NCI-H446 treated with DMSO at 0.1 percent for 48 hours (cell line): ENCODE measurements at places on chromosomes 12 and 14.

- no peak for DNase-seq
Observed at GRCh38 chr14:100225169-100225568, 13.8 kb upstream of the YY1 start.

DNA sequence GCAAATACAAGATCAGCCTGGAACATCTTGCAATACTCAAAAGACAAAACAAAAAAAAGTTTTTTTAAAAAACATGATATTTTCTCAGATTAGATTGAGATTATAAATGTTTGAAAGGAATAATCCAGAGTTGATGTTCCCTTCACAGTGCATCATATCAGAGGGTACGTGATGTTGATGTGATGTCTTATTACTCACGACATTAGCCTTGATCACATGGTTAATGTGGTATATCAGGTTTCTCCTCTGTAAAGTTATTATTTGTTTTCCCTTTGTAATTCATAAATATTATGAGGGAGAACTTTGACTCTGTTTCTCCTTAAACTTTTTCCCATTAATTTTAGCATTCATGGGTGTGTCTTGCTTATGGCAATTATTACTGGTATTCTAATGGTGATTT, 26.6 kb downstream of the LIMA1 start:
- DNase-seq, result no peak

- no peak for DNase-seq
Observed at GRCh38 chr12:108832730-108833354, 24.5 kb downstream of the SSH1 start.

- no peak for DNase-seq
Observed at GRCh38 chr12:79617696-79618095, 73.1 kb downstream of the PAWR start.

- no peak for DNase-seq
Observed at GRCh38 chr12:6133642-6134041, 9.2 kb upstream of the VWF start.

- no peak for DNase-seq
Observed at GRCh38 chr12:2409656-2410265, 357.0 kb downstream of the CACNA1C start.

DNA sequence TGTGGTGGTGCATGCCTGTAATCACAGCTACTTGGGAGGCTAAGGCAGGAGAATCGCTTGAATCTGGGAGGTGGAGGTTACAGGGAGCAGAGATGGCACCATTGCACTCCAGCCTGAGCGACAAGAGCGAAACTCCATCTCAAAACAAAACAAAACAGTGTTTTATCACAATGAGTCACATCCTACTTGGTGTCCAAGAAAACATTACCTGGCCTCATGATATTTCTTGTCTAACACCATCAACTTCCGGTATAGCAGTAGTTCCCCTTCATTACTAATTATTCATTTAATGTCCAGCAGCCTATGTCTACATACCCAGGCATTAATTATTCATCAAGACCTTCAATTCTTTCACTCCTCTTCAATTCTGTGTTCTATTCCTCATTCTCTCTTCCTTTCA, 115.5 kb downstream of the CCDC59 start:
- no peak for DNase-seq

DNA sequence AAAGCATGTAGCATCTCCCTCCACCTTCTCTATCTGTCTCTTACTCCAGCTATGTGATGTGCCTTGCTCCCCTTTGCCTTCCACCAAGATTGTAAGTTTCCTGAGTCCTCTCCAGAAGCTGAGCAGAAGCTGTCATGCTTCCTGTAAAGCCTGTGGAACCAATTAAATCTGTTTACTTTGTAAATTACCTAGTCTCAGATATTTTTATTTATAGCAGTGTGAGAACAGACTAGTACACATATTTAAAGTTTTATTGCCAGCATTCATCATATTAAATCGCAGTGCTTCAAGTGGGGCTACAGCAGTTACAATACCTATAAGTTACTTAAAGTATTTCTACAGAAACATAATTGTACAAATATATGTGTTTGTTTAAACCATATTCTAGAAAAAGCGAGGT, 973.1 kb downstream of the SLC16A7 start:
- no peak for DNase-seq

- no peak for DNase-seq
Observed at GRCh38 chr14:81743605-81744004, 210.0 kb upstream of the SEL1L start.

DNA sequence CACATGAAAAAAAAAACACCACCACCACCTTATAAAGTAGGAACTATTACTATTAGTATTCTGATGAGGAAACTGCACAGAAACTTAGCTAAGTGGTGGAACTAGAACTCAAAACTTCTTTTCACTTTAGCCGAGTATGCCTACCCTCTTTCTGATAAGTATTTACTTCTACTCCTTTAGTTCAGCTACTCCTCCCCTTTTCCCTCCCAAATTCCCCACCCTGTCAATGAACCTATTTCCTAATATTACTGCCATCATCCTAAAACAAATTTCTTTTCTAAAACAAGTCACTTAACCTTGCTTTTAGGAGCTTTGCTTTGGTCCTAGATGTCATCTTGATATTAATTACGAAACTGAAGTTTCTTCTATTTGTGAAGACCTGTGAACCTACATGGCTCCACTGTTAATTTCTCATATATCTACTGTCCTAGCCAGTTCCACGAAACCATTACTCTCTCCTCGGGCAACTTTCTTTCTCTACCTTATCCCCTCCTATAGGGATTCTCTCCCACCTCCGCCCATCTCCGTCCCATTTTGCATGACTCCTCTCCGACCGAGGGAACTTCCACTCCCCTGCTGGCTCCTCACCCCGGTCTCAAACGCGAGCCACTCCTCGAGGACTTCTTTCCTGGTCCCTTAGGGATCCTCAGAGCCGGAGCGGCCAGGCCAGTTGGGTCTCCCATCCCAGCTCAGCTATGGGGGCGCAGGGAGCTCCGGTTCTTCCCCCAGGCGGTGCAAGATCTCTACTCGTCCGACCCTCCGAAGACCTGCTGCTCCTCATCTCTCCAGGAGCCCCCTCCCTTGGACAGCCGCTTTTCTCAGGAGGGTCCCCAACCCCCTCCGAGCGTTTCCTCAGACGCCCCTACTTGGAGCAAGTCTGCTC, 1.1 kb downstream of the NUMB start:
- no peak for DNase-seq

DNA sequence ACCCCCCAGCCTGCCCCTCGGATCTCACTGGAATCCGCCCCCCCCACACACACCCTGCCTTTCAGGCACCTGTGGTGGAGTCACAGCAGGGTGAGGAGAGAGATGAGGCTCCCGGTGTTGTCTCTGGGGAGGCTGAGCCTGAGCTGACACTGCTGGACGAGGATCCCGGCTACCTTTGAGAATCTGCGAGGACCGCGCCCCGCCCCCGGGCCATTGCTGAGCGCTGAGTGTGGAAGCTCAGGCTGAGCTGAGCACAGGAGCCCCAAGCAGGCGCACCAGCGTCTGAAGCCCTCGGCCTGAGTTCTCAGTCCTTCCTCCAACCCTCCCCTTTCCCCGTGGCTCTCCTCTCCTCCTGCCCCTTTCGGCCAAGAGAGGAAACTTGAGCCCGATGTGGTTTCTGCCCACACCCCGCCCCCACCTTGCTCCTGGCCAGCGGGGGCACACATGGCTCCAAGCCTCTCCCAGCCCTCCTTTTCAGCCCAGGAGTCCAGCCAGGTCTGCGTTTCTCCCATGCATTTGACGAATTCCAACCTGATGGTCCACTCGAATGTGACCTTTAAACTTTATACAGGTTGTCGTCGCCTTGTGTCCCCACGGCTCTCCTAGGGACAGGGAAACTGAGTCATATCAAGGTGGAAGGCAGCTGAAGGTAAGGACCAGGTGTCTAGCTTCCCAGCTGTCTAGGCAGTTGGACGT, at the start of gene NFE2:
NFE2 (minus strand) TSS at position 284 of the 696 bp plus-strand sequence. CDS start 5,767 bp downstream, outside the sequence.
- no peak for DNase-seq

GRCh38 chr12:92466391-92467305, 236.1 kb upstream of the PLEKHG7 start:
- DNase-seq, result no peak

- DNase-seq, result peak; percentile 50
Observed at GRCh38 chr12:67426067-67426466, 156.9 kb downstream of the CAND1 start.

DNA sequence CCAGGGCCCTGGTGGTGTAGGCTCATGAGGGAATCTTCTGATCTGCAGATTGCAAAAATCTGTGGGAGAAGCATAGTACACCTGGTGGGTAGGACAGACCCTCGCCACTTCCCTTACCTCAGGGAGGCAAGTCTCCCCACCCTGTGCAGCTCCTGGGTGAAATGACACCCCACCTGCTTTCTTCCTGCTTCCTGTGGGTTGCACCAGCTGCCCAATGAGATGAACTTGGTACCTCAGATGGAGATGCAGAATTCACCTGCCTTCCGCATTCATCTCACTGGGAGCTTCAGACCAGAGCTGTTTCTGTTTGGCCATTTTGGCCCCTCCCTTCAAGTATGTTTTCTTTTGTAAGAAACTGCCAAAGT, 4.7 kb downstream of the CLEC2D start:
- no peak for DNase-seq

GRCh38 chr14:71720978-71721624, 211.1 kb upstream of the RGS6 start:
- DNase-seq, result peak; percentile 50

GRCh38 chr14:92414690-92415445, 91.9 kb downstream of the SLC24A4 start:
- no peak for DNase-seq

DNA sequence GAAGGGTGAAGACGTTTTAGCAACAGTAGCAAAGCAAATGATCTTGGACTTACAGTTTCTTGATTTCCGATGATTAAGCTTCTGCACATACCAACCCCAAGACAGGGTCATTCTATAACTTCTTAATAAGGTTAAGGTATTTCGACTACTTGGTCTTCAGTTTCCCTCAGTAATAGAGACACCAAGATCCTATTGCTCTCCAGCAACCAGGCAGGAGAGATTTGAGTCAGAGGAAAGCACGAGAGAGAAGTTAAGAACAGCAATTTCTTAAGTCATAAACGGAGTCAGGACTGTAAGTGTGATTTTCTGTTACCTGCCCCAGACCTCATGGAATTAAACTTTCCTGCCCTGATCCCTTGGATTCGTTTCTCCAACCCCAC, 215.6 kb downstream of the TTC8 start:
- no peak for DNase-seq

GRCh38 chr14:54322246-54322645, 74.6 kb upstream of the CDKN3 start:
- DNase-seq, result no peak

DNA sequence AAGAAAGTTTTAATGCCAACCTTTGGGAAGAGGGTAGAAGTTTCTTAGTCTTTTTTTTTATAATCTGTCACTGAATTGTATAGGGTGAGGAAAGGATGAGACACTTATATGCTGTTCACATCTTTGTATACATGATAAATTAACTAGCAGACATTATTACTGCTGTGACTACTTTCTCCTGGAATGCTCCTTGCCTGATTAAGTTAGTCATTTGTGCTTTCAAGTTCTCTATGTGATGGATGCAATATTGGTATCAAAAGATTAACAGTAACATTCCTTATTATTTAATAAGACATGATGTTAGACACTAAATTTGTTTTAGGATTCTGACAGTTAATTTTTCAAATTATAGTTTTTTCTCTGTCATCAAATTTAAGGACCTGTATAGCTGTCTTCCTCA, 223.4 kb upstream of the GARIN2 start:
- no peak for DNase-seq

- no peak for DNase-seq
Observed at GRCh38 chr14:82421286-82421685, 887.6 kb upstream of the SEL1L start.

GRCh38 chr12:124188084-124188483, 106.8 kb upstream of the RFLNA start:
- no peak for DNase-seq

DNA sequence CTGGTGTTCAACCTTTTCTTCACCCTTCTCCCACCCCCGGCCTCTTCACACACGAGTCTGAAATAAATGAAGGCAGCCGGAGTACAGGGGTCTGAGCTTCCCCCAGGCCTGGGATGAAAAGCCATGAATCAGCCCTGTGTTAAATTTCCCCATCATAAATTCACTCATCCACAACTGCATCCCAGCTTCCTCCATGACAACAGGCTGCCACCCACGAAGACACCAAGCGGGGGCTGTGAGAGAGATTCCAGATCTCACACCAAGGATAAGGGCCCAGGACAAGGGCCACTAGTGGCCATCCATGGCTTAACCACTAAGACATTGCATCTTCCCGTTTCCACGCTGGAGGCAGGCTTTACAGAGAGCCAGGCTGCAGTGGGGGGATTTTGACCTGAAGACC, 93.9 kb upstream of the NCOR2 start:
- no peak for DNase-seq

DNA sequence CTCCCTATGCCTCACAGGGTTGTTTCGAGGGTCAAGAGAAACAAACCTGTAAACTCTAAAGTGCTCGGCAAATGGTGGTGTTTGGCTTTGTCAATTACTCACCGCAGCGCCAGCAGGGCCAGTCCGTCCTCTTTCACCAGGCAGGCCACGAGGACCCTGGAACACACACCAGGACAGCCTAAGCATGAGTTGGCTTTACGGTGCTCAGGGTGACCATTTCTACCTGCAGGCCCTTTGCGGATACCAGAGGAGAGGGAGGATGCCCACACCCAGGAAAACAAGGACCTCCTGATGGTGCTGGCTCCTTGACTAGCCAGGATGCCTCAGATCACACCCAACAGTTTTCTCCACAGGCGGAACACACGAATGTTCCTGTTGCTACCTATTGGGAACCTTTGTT, 11.5 kb downstream of the COL2A1 start:
- DNase-seq, result no peak
